DMS53 (cell line): ENCODE measurements at places on chromosomes 16 and 17.

DNA sequence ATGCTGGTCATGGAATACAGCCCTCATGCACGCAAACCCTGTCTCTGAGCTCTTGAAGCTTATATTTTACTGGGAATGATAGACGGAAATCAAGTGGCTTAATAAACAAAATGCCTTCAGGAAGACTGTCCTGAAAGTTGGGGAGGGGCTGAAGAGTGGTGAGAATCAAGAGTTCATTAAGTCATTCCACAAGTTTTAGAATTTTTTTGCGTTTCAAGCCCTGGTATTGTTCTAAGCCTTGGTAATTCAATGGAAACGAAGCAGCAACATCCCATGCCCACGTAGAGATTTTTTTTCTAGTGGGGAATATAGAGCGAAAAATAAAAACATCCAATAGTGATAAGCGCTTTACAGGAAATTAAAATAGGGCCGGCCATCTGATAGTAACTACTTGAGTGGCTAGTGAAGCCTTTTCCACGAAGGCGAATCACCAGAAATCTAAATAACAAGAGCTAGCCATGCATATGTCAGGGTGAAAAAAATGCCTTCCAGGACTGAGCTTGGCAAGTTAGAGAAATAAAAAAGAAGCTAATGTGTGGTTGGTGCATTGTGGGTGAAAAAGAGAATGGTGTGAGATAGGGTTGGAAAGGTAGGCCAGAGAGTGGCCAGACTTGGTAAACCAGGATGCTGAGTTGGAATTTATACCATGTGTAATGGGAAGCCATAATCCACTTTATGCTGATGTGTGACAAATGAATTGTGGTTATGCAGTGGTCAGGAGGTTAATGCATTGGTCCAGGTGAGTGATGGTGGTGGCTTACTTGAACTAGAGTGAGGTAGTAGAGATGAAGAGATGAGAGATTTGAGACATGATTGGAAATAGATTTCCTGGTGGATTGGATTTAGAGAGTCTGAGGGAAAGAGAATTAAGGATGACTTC is 772 bp downstream of the PFAS start:
- DNase-seq: peak; percentile 55

GRCh38 chr16:30518552-30518951 is 7.8 kb downstream of the ZNF768 start:
- no peak for DNase-seq

GRCh38 chr16:7315813-7316212 is 16.8 kb upstream of the RBFOX1 start:
- no peak for DNase-seq

- DNase-seq: no peak
These were observed 40.8 kb downstream of the USP32 start for GRCh38 chr17:60351012-60351695.

- DNase-seq: no peak
These were observed 4.3 kb downstream of the KLHL36 start for GRCh38 chr16:84652566-84652965.

- DNase-seq: peak; percentile 97
These were observed 591 bp upstream of the TNFSF13 start for GRCh38 chr17:7557775-7558543.

DNA sequence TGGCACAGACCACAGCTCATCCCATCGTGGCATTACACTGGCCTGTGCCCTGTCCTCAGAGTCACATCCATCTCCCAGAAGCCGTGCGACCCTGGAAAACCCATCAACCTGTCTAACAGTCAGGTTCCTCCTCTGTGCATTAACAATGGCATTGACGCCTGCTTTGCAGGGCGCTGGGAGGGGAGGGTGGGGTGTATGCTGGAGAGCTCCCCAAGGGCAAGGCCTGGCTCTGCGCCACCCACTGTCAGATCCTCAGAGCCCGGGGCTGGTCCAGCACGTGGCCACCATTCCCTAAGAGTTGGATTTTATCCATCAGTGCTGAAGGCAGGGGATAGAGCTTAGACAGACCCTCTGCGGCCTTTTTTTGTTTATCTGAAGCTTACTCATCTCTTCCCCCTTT is 28.7 kb downstream of the NOS2 start:
- no peak for DNase-seq

- DNase-seq: no peak
These were observed 8.8 kb upstream of the ABCA8 start for GRCh38 chr17:68963958-68964357.

GRCh38 chr16:48526058-48526957 is 83.7 kb downstream of the N4BP1 start:
- DNase-seq: peak; percentile 95

DNA sequence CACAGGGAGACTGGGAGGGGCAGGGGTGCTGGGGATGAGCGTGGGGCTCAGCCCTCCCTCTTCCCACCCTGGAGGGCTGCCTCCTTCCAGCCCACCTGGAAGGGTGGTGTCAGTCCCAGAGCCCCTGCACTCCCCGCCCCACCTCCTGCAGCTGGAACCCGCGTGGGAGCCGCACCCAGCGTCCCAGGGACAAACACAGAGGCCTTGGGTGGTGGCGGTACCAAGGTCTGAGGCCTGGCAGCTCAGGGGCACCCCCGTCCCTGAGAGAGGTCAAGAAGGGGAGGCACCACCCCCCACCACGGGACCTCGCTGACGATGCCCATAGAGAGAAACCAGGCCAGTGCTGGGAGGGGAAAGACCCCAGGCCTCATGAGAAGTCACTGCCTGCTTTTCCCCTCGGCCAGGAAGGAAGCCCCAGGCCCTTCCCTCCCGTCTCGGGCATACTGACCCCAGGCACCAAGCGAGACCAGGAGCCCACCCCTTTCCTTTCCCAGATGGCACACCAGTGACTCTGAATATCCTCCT is 4.1 kb downstream of the HS3ST6 start:
- DNase-seq: no peak

GRCh38 chr17:35738519-35739133 is 7.2 kb downstream of the RASL10B start:
- DNase-seq: no peak

- no peak for DNase-seq
These were observed 693 bp upstream of the HOXB4 start for GRCh38 chr17:48578616-48579470.

DNA sequence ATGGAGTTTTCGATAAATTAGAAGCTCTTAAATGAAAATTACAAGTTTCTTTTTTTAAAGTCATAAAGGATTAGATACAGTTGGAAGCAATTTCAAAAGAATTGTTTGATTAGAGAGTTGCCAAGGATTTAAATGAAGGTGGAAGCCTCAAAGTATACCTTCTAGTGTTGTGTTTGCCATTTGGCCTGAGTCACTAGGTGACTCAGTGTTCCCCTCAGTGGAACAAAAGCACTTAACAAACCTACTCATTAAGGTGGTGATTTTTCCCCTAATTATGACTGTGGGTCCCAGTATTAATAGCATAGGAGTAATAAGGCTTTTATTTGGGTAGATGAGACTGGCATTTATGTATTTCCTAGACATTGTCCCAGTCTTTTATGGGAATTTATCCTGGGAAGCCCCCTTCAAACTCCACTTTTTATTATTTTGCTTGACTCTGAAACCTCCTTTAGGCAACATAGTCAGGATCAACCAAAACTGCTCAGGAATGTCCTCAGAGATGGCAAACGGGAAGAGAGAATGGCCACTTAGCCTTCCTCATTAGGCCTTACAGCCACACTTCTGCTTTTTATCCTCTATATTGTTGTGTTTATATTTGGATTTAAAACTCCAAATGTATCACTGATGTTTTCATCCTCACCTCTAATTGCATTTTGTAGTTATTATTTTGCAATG is 161.0 kb downstream of the FTO start:
- peak; percentile 74 for DNase-seq

DNA sequence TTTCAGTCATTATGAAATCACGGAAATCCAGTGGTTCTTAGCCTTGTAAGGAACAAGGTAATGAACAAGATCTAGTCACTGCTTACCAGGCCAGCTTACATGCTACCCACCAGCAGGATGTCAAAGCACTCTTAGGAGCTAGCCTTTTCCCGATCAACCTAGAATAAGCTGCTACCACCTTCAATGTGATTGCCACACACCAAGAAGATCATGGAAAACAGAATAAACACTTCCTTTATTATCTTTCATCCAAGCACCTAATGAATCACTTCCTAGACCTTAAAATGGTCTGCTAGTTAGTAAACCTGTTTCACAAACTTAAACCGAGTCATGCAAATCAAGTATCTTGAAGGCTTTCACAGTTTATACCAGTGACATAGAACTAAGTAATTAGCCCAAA is 5.0 kb downstream of the BBS2 start:
- peak; percentile 17 for DNase-seq

- no peak for DNase-seq
These were observed 157.7 kb upstream of the CDH11 start for GRCh38 chr16:65279576-65279975.

GRCh38 chr17:63070031-63070430 is 104.0 kb downstream of the TANC2 start:
- no peak for DNase-seq

GRCh38 chr17:75404731-75405364 is 630 bp downstream of the GRB2 start:
- peak; percentile 67 for DNase-seq

GRCh38 chr16:67674851-67675578 is 8.4 kb downstream of the C16orf86 start:
- peak; percentile 28 for DNase-seq

DNA sequence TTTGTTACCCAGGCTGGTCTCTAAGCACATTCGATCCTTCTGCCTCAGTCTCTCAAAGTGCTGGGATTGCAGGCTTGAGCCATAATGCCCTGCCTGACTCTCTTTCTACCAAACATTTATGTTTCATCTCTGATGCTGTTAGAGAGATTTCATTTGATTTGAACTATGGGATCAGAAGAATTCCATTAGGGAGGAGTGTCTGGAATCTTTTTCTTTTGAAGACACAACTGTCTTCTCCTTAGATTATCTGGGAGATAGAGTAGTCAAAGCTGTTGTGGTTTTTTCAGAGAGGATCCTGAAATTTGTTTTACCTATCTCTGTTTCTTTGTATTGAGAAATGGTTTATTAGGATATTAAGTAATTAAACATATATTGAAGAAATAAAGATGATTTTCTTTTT is 29.4 kb downstream of the WIPF2 start:
- DNase-seq: no peak

- DNase-seq: no peak
These were observed 65.9 kb downstream of the VPS35L start for GRCh38 chr16:19621445-19621844.

- no peak for DNase-seq
These were observed 12.8 kb upstream of the MT4 start for GRCh38 chr16:56551796-56552738.

DNA sequence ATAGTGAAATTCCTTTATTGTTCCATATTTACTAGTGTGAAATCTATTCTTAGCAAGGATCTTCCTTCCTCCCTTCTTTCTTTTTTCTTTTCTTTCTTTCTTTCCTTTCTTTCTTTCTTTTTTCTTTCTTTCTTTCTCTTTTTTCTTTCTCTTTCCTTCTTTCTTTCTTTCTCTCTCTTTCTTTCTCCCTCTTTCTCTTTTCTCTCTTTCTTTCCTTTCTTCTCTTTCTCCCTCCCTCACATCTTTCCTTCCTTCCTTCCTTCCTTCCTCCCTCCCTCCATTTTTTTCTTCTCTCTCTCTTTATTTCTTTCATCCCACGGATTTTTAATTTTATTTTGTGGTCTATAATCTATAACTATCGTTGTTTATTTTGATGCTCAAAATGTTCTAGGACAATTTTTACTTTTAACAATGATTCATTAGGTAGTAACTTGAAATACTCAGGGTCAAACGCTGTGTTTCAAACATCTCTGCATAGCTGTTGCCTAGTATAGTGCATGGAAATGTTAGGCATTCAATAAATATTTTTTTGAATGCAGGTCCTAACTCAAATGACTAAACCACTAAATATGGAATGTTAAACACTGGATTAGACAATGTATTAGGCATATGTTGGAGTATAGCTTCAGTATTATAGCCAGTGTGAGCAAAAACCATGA is 178.3 kb downstream of the MAP2K6 start:
- DNase-seq: no peak

GRCh38 chr16:31331807-31332301 is 23.1 kb upstream of the ITGAX start:
- DNase-seq: no peak

- DNase-seq: peak; percentile 99
These were observed 15.7 kb downstream of the ETV4 start for GRCh38 chr17:43530288-43531081.

- DNase-seq: peak; percentile 52
These were observed 124.8 kb downstream of the MAP2K6 start for GRCh38 chr17:69539274-69539673.

DNA sequence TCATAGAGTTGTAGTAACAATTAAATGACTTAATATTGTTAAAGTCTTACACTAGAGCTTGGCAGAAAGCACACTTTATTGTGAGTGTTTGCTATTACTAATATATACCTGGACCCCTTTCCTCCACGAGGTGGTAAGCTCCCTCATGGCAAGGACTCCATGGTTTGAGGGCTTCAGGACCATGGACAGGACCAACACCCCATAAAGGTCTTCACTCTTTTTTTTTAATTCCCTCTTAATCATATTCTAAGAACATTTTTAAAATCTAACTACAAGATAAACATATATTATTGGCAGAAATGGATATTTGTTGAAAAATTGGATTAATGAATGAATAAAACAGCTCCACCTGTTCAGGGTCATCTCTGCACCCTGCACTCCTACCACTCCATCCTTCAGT is 154.5 kb downstream of the CBLN1 start:
- no peak for DNase-seq

GRCh38 chr16:50475170-50475569 is 73.0 kb upstream of the NKD1 start:
- no peak for DNase-seq

- no peak for DNase-seq
These were observed 21.2 kb upstream of the SP6 start for GRCh38 chr17:47872019-47872650.

GRCh38 chr17:76420356-76421043 is 32.5 kb downstream of the UBE2O start:
- no peak for DNase-seq

GRCh38 chr16:73048292-73049080 is 558 bp upstream of the ZFHX3 start:
- peak; percentile 77 for DNase-seq

GRCh38 chr17:50363217-50364060 is 9.5 kb downstream of the MRPL27 start:
- peak; percentile 51 for DNase-seq

GRCh38 chr17:12114686-12115418 is 94.2 kb downstream of the MAP2K4 start:
- DNase-seq: no peak

- DNase-seq: no peak
These were observed 9.2 kb upstream of the WFIKKN1 start for GRCh38 chr16:621526-622105.
